Left colon (tissue), 2 donors: ENCODE measurements at places on chromosomes 3 and 15. TPM values are rescaled to one million over a fixed set of nuclear protein-coding genes. Genes with fewer than 3 reads are reported as not detected.

GRCh38 chr15:70319466-70319865 is 221.7 kb upstream of the TLE3 start:
- DNase-seq: no peak

DNA sequence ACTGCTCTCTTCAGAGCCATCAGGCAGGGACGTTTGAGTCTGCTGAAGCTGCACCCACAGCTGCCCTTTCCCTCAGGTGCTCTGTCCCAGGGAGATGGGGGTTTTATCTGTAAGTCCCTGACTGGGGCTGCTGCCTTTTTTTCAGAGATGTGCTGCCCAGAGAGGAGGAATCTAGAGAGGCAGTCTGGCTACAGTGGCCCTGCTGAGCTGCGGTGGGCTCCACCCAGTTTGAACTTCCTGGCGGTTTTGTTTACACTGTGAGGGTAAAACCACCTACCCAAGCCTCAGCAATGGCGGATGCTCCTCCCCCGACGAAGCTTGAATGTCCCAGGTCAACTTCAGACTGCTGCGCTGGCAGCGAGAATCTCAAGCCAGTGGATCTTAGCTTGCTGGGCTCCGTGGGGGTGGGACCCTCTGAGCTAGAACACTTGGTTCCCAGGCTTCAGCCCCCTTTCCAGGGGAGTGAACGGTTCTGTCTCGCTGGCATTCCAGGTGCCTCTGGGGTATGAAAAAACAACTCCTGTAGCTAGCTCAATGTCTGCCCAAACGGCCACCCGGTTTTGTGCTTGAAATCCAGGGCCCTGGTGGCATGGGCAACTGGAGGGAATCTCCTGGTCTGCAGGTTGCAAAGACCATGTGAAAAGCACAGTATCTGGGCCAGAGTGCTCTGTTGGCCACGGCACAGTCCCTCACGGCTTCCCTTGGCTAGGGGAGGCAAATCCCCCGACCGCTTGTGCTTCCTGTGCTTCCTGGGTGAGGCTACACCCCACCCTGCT is 21.1 kb upstream of the ST6GAL1 start:
- DNase-seq: peak; percentile 42

DNA sequence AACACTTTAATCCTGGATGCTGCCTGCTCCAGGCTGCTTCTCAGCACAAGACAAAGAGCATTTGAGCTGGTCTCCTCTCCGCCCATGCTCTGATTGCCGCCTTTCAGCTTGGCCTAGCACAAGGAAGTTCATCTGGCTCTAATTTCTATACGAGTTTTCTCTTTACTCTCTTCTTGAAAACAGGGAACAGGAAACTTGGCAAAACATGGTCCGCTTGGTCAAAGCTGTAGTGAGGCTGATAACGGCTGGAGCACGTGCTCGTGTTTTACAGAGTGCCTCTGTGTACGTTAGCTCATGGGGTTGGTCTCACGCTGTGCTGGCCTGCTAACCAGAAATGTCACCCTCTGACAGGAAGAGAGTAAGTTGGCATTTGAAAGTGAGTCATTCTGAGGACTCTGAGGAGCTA is 19.2 kb downstream of the RARRES1 start:
- peak; percentile 60 for DNase-seq

DNA sequence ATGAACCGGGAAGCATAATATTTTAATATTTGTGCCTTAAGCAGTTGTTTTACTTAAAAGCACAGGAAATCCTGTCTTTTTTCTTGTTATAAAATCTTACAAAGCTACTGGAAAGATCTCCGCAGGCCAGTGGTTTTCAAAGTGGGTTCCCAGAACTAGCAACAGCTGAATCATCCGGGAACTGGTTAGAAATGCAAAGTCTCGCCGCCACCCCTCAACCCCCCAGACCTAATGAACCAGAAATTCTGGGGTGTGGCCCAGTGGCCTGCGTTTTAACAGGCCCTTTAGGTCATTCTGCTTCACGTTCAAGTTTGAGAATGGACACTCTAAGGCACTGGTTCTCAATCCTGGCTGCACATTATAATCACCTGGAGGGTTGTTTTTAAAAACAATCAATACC is 74.7 kb downstream of the PDZRN3 start:
- DNase-seq: no peak

GRCh38 chr3:45793482-45794176 is 2.7 kb downstream of the SLC6A20 start:
- DNase-seq: no peak

- DNase-seq: no peak
Measured at GRCh38 chr3:14488286-14489041, 51.7 kb downstream of the GRIP2 start.

GRCh38 chr3:7205962-7206361 is 345.0 kb downstream of the GRM7 start:
- DNase-seq: no peak

DNA sequence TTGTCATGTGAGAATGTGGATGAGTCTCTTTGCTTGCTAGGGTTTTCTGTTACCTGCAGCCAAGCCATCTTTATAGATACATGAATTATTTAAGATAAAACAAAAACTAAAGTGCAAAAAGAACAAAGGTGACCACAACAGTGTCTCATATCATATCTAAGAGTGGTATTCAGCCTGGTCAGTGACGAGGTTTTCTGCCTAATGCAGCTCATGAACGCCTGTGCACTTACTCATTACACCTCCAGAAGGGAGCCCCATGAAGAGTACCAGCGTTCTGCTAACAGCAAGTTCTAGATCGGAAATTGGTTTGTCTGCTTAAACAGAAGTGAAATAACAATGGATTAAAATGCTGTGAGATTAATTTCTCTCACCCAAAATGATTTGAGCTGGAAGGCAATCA is 19.2 kb downstream of the PXYLP1 start:
- DNase-seq: no peak

GRCh38 chr3:23648996-23649395 is 156.8 kb upstream of the UBE2E1 start:
- DNase-seq: peak; percentile 44

- no peak for DNase-seq
Measured at GRCh38 chr15:73021139-73021621, 31.1 kb upstream of the NEO1 start.

DNA sequence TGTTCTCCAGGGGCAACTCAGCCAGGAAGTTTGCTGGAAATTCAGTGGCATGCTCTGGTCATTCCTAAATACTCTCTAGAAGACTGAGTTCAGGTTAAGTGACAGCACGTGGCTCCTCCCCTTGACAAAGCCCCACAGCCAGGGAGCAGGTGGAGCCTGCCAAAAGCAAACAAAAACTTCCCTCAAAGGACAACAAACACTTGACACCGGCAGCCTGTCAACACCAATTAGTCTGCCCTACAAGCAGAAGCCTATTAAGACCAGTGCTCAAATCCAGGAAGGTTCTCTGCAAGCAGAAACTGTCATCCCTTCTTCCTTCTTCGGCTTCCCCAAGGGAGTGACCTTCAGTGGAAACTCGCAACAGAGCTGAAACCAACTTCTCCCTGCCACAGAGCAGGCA is 5.0 kb downstream of the MEX3B start:
- DNase-seq: peak; percentile 12

- DNase-seq: no peak
Measured at GRCh38 chr3:195551381-195551978, 8.4 kb upstream of the PPP1R2 start.

DNA sequence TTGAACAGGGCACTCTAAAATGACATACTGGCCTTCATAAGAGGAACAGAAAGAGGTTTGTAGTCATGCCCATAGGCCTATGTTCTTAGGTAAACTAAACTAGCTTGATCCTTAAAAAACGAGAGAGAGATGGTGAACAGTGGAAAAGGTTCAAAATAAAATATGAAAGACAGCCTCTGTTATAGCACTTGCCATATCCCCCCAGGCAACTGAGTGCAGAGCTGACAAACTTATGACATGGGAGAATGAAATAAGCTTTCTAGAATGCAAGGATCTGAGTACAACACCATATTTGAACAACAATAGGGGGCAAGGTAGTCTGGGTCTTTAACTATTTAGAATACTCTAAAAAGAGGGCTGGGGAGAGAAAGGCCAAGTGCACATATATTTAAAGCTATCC is 700.6 kb upstream of the CFAP20DC start:
- DNase-seq: no peak

GRCh38 chr3:51642462-51642861 is 28.6 kb upstream of the TEX264 start:
- DNase-seq: no peak

GRCh38 chr3:13124631-13125030 is 51.4 kb upstream of the IQSEC1 start:
- DNase-seq: no peak

- no peak for DNase-seq
Measured at GRCh38 chr3:187640569-187641059, 29.6 kb downstream of the SST start.

DNA sequence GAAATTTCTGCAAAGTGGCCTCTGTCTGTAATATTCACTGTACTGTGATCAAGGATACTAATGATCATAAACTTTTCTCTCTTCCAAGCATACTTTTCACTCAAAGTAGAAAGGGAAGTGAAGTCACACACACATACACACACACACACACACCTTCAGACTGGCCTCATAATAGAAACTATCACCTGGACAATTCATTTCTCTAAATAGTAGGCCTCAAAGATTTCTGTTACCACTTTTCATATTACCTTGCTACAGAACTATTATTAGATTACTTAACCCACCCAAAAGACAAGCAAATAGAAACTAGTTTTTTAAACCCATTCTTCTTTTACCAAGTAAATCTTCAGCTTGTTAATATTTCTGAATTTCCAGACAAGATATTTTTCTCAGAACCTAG is 12.2 kb downstream of the CPB1 start:
- no peak for DNase-seq

DNA sequence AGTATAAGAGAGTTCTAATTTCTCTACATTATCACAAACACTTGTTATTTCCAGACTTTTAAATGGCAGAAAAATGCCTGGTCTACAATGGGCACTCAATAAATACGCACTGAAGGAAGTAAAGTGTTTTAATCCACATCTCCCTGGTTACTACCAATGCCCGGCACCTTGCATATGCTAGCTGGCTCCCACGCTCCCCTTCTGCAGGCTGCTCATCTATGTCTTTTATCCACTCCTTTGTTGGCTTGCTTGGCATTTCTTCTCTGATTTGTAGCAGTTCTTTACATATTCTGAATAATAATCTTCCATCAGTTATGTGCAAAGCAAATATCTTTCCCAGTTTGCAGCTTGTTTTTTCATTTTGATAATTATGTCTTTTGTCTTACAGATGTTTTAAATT is 74.6 kb upstream of the PRR23E start:
- no peak for DNase-seq

DNA sequence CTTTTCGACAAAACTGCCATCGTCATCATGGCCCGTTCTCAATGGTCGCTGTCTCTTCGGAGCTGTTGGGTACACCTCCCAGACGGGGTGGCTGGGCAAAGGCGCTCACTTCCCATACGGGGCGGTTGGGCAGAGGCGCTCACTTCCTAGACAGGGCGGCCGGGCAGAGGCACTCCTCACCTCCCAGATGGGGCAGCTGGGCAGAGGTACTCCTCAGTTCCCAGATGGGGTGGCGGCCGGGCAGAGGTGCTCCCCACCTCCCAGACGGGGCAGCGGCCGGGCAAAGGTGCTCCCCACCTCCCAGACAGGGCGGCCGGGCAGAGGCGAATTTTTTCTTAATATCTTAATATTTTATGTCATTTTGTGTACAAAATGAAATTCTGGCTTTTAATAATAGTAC is 44.5 kb downstream of the PARP14 start:
- DNase-seq: no peak

DNA sequence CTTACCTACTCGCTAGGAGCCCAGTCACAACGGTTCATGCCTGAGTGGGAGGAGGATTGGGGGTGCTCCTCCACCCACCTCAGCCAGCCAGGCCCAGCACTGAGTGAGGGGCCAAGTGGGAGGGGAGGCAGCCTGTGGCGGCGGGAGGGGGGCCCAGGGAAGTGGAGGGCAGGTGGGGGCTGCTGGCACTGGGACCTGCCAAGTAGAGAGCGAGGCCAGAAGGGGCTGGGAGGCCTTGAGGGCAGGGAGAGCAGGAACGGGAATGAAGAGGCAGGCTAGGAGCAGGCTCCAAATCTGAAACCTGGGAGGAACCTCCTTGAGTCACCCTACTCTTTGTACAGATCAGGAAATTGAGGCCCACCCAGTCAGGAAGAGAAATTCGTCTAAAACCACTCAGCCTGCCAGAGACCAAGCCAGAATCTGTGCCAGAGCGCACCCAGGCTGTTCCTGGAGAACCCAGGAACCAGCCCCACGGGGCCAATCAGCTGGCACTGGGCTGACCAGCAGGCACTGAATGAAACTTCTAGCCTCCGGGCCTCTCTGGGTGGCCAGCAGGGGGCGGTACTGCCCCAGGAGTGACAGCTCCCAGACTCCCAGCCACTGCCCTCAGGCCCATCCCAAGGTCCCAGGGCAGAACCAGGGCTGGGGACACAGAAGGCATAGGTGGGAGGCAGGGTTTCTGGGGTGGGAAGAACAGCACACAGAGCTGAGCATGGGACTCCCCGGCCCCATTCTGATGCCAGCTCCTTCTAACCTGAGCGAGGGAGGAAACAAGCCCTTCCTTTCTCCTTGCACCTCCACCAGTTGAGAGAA is 14.8 kb upstream of the CYP11A1 start:
- peak; percentile 89 for DNase-seq

- no peak for DNase-seq
Measured at GRCh38 chr15:44308415-44308814, 19.9 kb downstream of the GOLM2 start.

DNA sequence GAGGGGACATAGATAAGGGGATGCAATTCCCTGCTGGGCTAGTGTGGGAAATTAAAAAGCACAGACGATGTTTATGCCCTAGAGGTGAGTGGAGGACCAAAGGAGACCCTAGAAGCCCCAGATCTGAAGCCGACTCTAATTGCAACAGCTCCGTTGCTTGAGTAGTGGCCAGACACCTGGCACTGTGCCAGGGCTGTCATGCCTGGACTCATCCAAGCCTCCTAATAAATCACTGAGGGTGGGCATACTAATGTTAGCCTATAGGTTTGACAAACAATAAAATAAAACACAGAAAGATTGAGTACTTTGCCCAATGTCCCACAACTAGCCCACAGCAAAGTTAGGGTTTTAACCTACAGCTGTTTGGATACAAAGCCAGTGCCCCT is 25.4 kb upstream of the MRPS22 start:
- DNase-seq: no peak

DNA sequence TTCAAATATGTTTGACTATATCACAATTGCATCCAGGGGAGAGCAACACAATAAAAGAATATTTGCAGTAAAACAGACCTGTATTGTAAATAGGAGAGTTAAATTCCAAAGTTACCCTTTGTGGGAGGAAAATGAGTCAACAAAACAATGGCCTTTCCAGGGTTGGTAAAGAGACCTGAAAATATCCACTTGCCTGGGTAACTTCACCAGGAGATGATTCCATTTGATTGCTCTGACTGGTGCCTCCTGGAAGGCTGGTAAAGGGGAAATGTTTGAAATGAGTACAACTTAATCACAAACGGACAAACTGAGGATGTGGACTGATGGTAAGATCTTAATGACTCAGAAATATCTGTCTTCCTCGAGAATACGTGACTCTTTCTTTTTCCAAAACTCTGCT is 43.6 kb upstream of the SRGAP3 start:
- no peak for DNase-seq

Gene ACKR2
- total RNA-seq: 6.3 TPM

Gene CHDH
- total RNA-seq: 34.1 TPM

Gene CELSR3
- 2.4 TPM for total RNA-seq

Gene TMCO5A
- not detected for total RNA-seq

Gene ST3GAL6
- total RNA-seq: 2.8 TPM

Gene LRRC49
- 2.8 TPM for total RNA-seq

Gene DNAH12
- total RNA-seq: 0.17 TPM

Gene TUSC7
- not detected for total RNA-seq

Gene CTXN2
- not detected for total RNA-seq

Gene SHISA5
- total RNA-seq: 103 TPM

Gene SLCO3A1
- total RNA-seq: 13.0 TPM

Gene C2CD4A
- 1.1 TPM for total RNA-seq

Gene PARP3
- 23.6 TPM for total RNA-seq

Gene TOP2B
- 78.1 TPM for total RNA-seq
